ENCODE measurements at places on chromosomes 13 and 19. TPM values are rescaled to one million over a fixed set of nuclear protein-coding genes. Genes with fewer than 3 reads are reported as not detected.

Gene IL11
- 1.2 TPM for total RNA-seq

Gene CYP2A6
- 0.25 TPM for total RNA-seq

Gene CBARP
- total RNA-seq: 23.4 TPM

Gene CD37
- 1.6 TPM for total RNA-seq

Gene OR10H1
- not detected for total RNA-seq

Gene KBTBD6
- 9.2 TPM for total RNA-seq

Gene SIPA1L3
- 44.4 TPM for total RNA-seq

Gene ZNF208
- total RNA-seq: not detected

Gene CDADC1
- total RNA-seq: 4.9 TPM

Gene PDX1
- total RNA-seq: not detected

Gene SLC1A5
- 187 TPM for total RNA-seq

Gene PGLYRP2
- not detected for total RNA-seq

Gene ZNF585A
- total RNA-seq: 18.5 TPM

Gene TMEM238
- total RNA-seq: 5.8 TPM

Gene SPRY2
- 44.3 TPM for total RNA-seq

Gene DHDH
- 3.1 TPM for total RNA-seq

Gene MBD3L2
- not detected for total RNA-seq

Gene SIGLEC8
- not detected for total RNA-seq

Gene PSG2
- not detected for total RNA-seq

Gene RDH8
- not detected for total RNA-seq

Gene HAUS5
- 24.4 TPM for total RNA-seq

Gene LIM2
- not detected for total RNA-seq

Gene LRRC63
- total RNA-seq: not detected

Gene PLEKHA4
- 17.7 TPM for total RNA-seq

Gene SLC25A30
- 8.2 TPM for total RNA-seq

Gene DLEU7
- total RNA-seq: 3.6 TPM

Gene UFM1
- 57.7 TPM for total RNA-seq

Gene SSC5D
- total RNA-seq: 1.8 TPM

Gene CALM3
- total RNA-seq: 306 TPM

Gene MRPL4
- 110 TPM for total RNA-seq

Gene ZNF628
- total RNA-seq: 14.0 TPM

Gene CACNA1A
- total RNA-seq: 35.5 TPM

Gene FFAR1
- total RNA-seq: not detected

Gene FUT2
- 6.5 TPM for total RNA-seq

Gene ZC3H4
- total RNA-seq: 75.5 TPM

Gene SPACA6
- 13.3 TPM for total RNA-seq

Gene ELF1
- 17.4 TPM for total RNA-seq

Gene CKM
- not detected for total RNA-seq

Gene TLE6
- 3.1 TPM for total RNA-seq

Gene MIA
- total RNA-seq: not detected

Gene PRMT1
- 518 TPM for total RNA-seq

Gene ANKRD24
- total RNA-seq: 14.8 TPM

Gene GGACT
- 2.5 TPM for total RNA-seq

Gene ZNF610
- total RNA-seq: 4.4 TPM

Gene TJP3
- total RNA-seq: 44.0 TPM

Gene KCTD4
- total RNA-seq: not detected

Gene CHAMP1
- 29.5 TPM for total RNA-seq

Gene SYCN
- total RNA-seq: 0.37 TPM

Gene ZNF154
- 21.4 TPM for total RNA-seq

Gene PDE4A
- 5.3 TPM for total RNA-seq

Gene TEX26
- not detected for total RNA-seq

Data from WTC11 (cell line).